ENCODE measurements at places on chromosomes 13 and 19.

DNA sequence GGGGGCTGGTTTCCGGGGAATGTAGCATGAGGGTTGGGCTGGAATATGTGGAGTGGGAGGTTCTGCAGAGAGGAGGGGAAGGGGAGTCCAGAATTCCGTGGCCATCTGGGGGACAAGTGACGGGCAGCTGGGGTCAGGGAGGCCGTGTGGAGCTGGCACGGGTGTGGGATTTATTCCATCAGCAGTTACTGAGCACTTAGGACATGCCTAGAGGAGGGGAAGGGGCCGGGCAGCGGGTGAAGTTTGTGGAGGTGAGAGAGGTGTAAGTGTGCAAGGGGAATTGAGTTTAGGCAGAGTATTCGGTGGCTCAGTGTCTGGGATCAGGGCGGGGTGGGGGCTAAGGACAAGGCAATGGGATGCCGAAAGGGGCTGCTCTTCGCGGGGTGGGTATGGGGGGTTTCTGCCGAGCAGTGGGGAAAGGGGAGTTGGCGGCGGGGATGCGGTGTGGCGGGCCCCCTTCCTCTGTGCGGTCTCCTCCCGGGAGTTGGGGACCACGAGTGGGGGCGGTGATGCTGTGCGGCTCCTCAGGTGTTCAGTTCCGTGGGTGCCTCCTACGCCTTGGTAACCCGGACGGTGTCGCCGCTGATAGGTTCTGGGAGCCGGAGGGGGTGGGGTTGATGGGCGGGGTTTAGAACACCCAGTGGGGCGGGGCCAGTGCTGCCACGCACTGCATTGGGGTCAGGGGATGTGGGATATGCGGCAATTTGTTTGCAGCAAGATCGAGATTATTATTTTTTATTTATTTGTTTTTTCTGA, 5.4 kb downstream of the CCDC61 start:
- peak; percentile 52 for DNase-seq

DNA sequence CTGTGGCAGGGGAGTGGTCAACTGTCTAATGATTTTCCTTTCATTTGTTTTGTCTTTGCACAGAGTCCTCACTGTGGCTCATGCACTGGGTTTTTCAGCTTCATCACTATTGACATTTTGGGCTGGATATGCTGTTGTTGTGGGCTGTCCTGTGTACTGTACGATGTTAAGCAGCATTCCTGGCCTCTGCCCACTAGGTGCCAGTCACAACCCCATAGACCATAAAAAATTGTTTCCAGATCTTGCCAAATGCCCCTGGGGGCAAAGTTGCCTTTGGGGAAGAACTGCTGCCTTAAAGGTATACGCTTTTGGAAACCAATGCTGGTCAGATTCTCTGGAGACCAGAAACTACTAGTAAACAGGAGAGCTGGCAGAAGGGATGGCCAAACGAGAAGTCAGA, 310.4 kb downstream of the SPRY2 start:
- no peak for DNase-seq

GRCh38 chr13:106468744-106469590, 66.5 kb downstream of the EFNB2 start:
- no peak for DNase-seq

GRCh38 chr13:112562786-112563383, 25.1 kb downstream of the TUBGCP3 start:
- no peak for DNase-seq

DNA sequence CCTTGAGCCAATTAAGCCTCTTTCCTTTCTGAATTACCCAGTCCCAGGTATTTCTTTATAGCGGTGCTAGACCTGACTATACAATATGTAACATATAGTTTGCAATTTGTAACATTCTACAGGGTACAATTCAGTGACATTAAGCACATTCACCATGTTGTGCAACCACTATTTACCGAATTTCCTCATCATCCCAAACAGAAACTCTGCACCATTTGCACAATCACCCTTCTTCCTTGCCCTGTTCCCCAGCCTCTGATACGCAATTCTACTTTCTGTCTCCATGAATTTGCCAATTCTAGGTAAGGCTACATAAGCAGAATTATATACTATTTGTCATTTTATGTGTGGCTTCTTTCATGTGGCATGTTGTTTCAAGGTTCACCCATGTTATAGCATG, 13.7 kb upstream of the SIGLEC10 start:
- DNase-seq = no peak
